Smooth muscle cell of the umbilical artery (primary cell): ENCODE measurements at places on chromosomes 4 and X. TPM values are rescaled to one million over a fixed set of nuclear protein-coding genes. Genes with fewer than 3 reads are reported as not detected.

The GABRG1 gene
- not detected in 2 replicates for total RNA-seq

The TCEAL6 gene
- total RNA-seq, result not detected in 2 replicates

The SULT1B1 gene
- 0.59 and 6.0 TPM in 2 replicates for total RNA-seq

The FMR1NB gene
- not detected in 2 replicates for total RNA-seq

The C4orf51 gene
- total RNA-seq, result not detected in 2 replicates

The FGD1 gene
- 3.3 and 9.5 TPM in 2 replicates for total RNA-seq

The FAM114A1 gene
- 437 and 526 TPM in 2 replicates for total RNA-seq

The FGFBP2 gene
- not detected in 2 replicates for total RNA-seq

The SERPINA7 gene
- not detected in 2 replicates for total RNA-seq

The MAOA gene
- 2.1 and 3.9 TPM in 2 replicates for total RNA-seq

The IL13RA2 gene
- 35.6 and 63.2 TPM in 2 replicates for total RNA-seq

The GPR82 gene
- not detected in 2 replicates for total RNA-seq

The CSAG1 gene
- not detected in 2 replicates for total RNA-seq

The GABRQ gene
- 0.89 and 2.3 TPM in 2 replicates for total RNA-seq
